ENCODE measurements at places on chromosomes 2 and 18.

- DNase-seq: no peak
Measured at GRCh38 chr2:36670881-36671595, 25.5 kb upstream of the VIT start.

GRCh38 chr2:190682168-190682567, 33.3 kb downstream of the NAB1 start:
- no peak for DNase-seq

GRCh38 chr2:111222204-111222866, 101.6 kb downstream of the BCL2L11 start:
- peak; percentile 13 for DNase-seq

DNA sequence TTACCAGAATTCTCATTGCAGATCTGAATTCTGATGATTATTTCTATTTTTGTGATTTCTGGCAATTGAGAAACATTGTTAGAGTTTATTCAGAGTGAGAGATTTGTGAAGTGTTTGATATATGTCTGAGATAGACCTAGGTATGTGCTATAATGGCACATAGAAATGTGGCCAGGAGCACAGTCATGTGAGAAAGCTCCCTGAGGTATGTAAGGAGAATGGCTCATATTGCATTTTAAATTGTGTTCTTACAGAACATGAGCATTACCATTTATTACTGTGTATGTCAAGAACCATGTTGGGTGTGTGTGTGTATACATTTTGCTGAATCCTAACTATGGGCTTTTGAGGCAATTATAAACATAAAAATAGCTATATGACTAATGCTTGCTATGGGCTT, 101.2 kb downstream of the RAPGEF4 start:
- DNase-seq: no peak

- DNase-seq: peak; percentile 77
Measured at GRCh38 chr18:57440331-57441070, 5.3 kb downstream of the ONECUT2 start.

DNA sequence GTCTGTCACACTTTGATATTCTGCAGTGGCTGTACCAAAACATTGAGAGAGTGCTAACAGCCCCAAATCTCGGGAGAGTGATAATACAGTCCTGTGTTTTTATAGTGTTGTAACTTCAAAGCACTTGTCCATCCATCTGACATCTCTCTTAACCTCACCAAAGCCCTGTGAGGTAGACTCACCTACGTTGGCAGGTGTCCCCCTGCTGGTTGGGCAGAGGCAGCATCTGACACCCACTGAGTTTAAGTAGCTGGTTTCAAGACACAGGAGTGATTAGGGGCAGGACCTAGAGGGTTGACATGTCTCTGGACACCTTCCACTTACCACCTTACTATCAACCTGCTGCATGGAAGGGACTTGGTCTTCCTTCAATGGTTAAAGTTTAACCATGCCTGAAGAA, 22.9 kb downstream of the COLEC12 start:
- no peak for DNase-seq

DNA sequence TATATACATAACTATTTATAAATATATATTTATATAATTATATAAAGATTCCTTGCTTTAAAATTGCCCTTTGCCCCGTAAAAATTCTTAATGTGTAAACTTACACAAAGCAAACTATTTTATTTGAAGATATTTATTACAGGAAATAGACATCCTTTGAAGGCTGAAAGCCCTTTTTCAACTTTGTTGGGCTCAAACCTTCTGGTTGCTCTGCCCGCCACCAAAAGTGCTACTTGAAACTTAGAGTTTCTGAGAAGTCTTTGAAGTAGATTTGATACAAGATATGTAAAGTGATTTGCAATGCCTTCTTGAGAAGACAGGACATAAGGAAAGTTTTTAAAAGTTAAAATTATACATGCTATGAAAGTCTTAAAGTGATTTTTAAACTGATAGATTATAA, 36.6 kb upstream of the METAP1D start:
- DNase-seq: no peak

- peak; percentile 64 for DNase-seq
Measured at GRCh38 chr2:102618452-102619413, 620 bp upstream of the SLC9A2 start.

DNA sequence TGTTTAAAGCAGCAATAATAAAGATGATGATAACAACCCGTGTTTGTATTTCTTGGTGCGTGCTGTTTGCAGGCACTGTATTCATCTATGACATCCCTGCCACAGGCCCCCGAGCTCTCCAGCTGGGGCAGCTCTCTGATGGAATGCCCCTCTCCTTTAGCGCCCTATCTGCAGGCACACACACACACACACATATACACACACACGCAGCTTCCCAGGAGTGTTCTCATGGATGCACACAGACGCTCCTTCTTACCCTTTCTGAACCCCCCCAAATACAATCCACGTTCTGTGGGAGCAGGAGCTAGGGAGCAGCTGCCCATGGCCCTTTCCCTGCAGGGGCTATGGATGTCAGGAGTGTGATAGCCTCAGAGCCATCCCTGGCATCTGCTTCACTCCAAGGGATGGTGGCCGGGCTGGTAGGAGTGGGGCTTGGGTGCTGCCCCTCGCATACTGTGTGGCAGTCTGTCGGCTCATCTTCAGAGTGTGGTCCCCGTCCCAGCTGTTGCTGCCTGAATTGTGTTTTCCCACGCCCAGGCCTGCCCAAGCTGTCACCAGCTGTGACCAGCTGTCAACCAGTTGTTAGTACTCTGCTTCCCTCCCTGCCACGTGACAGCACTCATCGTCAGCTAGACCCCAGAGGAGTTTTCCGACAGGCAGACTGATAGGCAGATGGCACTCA, 50.8 kb upstream of the MYCN start:
- DNase-seq: no peak

DNA sequence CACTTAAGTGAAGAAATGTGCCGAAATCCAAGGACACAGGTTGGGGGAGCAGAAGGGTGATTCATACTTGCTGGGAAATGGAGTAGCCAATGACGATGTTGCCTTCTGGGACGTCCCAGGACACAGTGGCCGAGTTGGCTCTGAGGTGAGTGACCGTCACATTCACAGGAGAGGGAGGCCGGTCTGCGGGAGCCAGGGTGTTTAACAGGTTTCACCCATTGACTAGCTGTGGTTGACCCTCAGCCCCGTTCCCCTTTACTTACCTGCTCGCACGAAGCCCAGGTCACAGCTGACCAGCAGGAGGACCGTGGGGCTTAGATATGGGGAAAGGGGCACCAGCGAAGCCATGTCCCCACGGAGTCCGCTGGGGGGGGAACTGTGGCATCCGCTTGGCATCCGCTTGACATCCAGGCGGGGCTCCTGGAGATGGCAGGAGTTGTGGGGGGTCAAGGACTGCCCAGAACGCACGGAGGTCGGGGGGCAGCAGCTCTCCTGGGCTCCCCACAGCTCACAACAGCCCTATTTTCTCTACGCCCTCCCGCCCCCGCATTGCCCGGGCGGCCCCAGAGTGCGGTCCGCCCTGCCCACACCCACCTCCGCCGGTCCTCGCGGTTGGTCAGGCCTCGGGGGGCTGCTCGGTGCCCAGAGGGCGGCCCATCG, 586 bp downstream of the FNDC4 start:
- DNase-seq: no peak

GRCh38 chr2:12624905-12625598, 91.7 kb upstream of the TRIB2 start:
- DNase-seq: no peak

GRCh38 chr2:204051984-204052556, 115.5 kb downstream of the ICOS start:
- DNase-seq: no peak

DNA sequence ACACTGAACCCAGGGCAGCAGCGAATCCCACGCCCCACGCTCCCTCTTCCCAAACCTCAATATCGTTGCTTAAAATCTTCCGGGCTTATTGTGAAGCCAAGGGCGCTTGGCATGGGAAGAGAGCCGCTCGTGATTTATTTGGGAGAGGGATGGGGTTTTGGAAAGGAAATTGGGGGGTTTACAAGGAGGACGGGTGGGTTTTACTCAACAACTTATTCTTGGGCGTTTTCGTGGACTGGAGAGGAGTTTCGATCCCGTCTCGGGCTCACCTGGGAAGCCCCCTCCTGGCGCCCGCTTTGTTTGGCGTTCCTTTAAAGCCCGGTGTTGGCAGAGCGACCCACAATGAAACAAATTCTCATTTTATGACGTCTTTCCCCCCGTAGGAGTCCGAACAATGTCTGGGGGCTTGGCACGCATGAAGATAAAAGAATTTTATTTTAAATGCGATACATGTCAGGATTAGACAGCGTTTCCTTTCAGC, 135.3 kb downstream of the INSIG2 start:
- DNase-seq: peak; percentile 32

GRCh38 chr2:3396920-3397559, 17.5 kb downstream of the TRAPPC12 start:
- no peak for DNase-seq

DNA sequence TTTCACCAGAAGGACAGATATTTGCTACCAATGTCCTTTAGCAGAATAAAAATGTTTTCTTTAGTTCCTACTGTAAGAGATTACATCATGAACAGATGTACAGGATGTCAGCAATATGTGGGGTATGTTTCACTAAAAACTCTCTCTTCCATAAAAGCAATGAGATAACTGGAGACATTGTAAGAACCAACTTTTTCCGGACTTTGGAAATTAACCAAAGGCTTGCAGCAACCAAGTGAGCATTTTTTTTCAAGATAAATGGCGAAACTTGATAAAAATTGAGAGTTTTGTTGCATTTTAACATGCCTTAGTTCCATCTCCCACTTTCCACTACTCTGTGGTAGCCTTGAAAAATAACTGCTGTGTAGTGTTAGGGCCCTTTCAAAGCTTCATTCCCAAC, 429.8 kb upstream of the CDH2 start:
- DNase-seq: no peak

- DNase-seq: peak; percentile 78
Measured at GRCh38 chr2:11753452-11753885, 7.0 kb downstream of the LPIN1 start.

DNA sequence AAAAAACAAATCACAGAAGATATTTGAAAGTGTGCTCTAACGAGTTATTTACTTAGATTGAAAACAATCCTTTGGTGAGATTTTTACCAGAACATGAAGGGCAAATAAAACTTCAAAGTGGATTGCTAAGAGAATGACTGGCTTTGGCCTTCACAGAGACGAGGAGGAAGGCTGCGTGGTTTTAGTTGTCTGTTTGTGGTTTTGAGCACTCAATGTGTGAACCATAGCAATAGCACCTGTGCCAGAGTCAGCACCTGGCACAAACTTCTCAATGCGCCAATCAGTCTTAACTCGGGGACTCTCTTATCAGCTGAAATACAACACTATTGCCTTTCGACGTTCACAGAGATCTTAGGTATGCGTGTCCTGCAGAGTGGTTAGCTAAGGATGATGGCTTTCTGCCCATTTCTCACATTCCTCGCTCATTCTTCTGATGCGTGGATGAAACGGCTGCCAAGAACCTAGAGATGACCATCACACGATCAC, 70.0 kb downstream of the MBP start:
- DNase-seq: no peak

GRCh38 chr2:168348076-168348475, 100.7 kb upstream of the STK39 start:
- peak; percentile 54 for DNase-seq

DNA sequence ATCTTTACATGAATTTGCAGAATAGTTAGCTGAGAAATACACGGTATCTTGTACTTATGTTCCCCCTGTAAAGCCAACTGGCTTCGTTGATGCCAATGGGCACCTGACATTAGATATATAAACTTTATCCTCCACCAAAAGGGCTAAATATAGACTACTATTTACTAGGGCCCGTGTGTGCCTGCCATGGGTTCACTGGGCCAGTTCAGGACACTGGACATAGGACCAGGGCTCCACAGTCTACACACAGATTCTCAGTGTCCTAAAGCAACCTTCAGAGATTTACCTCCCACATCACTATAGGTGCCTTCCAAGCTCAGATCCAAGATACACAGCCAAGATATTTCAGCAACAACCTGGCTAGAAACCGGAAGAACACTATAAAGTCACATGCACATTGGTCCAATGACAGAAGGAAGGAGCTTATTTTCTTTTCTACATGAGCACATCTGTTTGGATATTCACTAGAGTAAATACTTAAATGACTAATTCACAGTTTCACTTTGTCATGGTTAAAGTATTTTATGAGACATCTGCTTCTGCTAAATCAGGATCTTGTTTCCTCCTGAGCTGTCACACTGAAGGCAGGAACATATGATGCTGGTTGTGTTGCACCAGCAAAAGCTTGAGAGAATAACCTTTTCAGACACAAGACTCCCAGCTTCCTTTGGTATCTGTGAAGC, 95.1 kb downstream of the MYO5B start:
- DNase-seq: peak; percentile 28

DNA sequence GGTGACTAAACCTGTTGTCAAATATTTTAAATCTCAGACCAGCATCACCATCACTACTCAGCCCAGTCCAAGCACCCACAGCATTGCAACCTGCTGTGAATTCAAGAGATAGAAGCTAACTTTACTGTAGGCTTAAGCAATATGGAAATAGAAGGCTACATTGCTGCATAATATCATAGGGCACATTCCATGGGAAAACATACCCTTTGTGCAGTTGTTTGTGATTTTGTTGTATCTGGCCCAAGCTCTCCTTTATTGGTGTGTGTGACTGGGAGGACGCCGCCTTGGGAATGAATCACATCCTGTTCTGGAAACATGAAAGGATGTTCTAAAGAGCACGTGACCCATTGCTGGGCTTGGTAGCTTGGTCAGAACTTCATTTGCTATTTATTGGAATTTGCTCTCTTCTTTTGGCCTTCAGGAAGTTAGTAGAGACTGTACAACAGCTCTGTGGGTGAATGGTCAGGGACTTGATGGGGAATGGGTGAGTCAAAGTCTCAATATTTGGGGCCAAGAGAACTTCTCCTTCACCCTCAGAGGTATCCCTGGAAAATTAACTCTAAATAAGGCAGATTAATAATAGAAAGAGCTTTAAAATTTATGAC, 106.8 kb upstream of the SERPINE2 start:
- DNase-seq: peak; percentile 76

GRCh38 chr2:176118601-176119339, 2.2 kb downstream of the HOXD10 start:
- DNase-seq: no peak

DNA sequence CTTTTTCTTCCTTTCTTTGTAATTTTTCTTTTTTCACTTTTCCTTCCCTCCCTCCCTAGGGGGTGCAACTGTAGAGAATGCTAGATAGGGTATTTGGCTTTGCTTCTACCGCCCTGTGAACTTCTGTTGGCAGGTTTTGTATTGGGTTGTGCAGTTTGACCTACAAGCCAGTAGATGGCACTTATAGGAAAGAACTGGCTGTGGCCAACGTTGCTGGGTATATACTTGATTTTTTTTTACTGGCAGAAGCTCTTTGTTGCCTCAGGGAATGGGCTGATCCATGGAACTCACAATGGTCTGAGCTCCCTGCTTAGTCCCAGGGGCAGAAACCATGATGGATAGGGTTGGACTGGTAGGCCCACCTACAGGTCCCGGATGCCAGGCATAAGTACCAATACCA, 1019.5 kb upstream of the LRRTM1 start:
- DNase-seq: no peak

GRCh38 chr2:98692090-98693054, 38.6 kb downstream of the MGAT4A start:
- no peak for DNase-seq

GRCh38 chr2:68200157-68200787, 42.6 kb downstream of the PNO1 start:
- DNase-seq: no peak

- DNase-seq: no peak
Measured at GRCh38 chr2:241981076-241981700, 111.7 kb downstream of the RTP5 start.
